ENCODE measurements at places on chromosomes 1 and 21.

DNA sequence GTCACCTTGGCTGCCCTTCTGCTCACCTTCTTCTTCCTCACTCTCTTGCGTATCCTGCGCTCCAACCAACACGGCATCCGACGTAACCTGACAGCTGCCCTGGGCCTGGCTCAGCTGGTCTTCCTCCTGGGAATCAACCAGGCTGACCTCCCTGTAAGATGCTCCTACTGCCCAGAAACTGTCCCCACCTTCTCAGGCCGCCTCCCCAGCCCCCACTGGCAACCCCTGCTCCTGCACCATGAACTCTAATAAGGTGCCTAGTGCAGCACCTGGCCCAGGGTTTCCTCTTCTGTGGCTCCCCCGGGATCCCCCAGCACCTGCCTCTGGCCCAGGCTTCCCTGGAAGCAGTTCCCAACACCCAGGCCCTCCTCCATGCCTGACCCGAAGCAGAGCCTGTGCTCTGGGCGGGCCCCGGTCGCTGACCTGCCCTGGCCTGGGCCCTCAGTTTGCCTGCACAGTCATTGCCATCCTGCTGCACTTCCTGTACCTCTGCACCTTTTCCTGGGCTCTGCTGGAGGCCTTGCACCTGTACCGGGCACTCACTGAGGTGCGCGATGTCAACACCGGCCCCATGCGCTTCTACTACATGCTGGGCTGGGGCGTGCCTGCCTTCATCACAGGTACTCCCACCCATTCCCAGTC is 12.8 kb downstream of the PSRC1 start:
- no peak for DNase-seq

DNA sequence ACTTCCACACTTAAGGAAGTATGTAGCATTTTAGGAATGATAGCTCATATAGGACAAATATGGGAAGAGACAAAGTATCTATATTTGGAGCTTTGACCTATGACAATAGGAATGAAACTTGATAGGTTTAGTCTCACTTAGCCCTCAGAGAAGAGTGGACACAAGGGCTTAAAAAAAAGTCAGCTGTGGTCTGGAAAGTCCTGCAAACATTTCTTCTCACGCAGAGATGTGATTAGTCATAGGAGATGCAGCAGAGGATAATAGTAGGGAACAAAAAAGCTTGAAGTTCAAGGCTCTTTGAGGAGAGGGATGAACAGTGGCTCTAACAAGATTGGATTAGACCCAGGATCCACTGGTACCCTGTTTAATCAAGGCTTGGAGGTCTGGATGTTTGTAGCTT is 14.8 kb upstream of the RNF220 start:
- peak; percentile 30 for DNase-seq

DNA sequence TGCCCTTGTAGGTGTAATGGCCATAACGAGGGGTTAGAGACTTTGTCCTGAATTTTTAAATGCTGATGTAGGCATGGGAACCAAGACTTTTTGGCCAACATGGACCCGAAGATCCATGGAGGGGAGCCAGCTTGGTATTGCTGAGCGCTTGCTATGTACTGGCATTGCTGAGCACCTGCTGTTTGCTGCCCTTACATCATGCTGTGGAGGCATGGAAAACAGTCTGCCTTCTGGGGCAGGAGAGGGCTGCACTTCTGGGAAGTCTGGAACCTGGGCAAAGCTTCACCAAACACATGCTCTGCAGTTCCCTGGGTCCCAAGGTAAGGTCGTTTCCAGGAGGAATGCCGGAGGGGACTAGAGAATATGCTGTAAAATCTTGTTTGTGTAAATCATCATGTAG is 86.3 kb upstream of the CNIH3 start:
- no peak for DNase-seq

DNA sequence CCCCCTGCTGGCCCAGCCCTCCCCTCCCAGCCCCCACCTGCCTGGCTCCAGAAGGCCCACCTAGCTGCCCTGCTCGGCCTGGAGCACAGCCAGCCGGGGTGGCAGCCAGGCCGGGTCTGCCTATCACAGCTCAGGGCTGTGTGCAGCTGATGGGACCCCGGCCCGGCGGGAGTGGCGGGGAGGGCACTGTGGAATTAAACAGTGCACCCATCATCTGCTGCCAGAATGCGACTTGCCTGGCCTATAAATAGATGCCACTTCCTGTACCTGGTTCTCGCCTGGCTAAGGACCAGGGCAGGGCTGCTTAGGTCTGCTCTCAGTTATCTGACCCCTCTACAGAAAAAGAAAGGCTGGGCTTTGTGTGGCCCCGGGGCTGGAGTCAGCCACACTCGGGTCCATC is 98.2 kb upstream of the VAMP3 start:
- no peak for DNase-seq

- no peak for DNase-seq
Measured at GRCh38 chr1:191517826-191518225, 640.4 kb upstream of the RGS18 start.

DNA sequence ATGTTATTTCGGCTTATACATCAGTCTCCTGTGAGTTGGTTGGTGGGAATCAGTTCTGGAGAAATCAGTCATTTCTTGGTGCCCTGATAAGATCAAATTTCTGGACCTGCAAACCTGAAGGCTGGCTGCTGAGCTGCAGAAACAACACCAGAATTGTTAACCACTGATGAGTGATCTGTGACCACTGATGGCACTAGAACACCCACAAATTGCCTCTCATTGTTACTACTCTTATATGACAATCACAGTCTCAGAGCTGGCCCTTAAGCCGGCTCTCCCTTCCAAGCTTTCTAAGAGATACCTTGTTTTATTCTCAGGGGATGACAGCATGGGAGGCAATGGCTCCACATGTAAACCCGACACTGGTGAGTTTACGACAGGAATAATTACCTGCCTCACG is 1.9 kb downstream of the C1orf162 start:
- DNase-seq: no peak

- no peak for DNase-seq
Measured at GRCh38 chr21:18493422-18493821, 89.8 kb upstream of the TMPRSS15 start.

GRCh38 chr21:45410865-45411809 is 6.2 kb downstream of the COL18A1 start:
- DNase-seq: no peak

GRCh38 chr1:18109756-18110597 is 2.4 kb downstream of the IGSF21 start:
- peak; percentile 25 for DNase-seq

DNA sequence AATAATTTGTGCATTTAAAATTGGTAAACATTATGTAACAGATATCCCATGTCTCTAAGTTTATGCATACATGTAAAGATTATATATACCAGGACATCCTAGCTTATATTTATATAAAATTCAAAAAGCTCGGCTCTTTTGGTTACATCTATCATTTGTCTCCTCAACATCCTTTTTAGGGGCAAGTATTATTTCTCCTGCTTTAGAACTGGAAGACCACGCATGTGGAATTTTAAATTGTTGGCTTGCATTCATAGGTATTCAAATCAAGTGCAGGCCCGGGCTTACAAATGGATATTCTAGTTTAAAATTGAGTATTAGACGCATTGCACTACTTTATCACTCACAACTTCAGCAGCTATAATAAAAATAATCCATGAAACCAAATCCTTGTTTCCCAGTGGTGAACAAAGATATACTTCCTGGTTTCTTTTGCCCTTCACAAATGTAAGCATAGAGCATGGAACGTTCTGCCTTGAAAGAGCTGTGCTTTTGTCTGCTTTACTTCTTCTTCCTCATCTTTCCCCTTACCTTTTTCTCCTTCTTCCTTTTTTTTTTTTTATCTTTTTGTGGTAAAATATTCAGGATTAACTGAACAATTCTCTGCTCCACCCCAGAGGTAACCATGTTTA is 57.1 kb downstream of the DDAH1 start:
- DNase-seq: no peak

DNA sequence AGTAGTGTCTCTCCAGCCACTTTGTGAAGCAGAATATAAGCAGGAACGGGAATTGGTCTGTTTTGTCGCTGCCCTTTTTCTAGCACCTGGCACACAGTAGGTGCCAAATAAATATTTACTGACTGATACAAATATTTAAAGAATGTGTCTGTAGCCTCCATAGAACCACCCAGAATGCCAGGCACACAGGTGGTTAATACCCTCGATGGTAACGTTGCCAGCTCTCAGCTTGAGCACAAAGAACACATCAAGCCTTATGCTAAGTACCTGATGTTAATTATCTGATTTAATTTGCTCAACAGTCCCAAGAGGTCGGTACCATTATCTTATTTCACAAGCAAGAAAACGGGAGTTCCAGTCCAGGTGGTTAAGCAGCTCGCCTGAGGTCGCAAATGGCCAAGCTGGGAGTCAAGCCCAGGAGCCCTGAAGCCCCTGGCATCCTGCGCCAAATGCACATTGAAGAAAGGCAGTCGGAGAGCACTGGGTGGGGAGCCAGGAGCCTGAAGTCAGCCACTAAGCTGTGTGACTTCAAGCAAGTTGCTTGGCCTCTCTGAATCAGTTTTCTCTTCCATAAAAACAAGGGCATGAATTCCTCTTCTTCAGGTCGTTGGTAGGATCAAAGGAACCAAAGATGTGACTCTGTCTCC is 26.4 kb downstream of the HSPG2 start:
- DNase-seq: no peak
